Memory B cell (primary cell): ENCODE measurements at places on chromosomes 11 and 22.

GRCh38 chr22:41248314-41248713, 7.6 kb upstream of the CHADL start:
- no peak for DNase-seq

DNA sequence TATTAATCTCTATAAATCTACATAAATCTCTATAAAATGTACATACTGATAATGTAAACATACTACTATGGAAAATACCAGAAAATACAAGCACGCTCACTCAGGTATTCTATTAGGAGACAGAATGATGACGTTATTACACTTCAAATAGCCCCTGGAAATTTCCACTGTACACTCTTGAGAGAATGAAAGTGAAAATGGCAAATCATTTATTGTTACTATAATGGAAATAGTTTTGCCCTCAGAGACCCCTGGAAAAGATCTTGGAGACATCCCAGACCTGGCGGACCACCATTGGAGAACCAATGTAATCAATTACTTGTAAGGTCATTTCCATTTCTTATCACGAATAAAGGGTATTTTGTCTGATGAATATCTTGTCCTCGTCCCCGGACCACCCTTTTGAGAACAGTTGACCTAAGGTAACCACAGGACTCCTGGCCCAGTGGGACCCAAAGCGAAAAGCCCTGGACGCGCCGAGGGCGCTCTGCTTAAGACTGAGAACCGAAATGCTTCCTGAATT, 509 bp upstream of the PRRG4 start:
- no peak for DNase-seq

DNA sequence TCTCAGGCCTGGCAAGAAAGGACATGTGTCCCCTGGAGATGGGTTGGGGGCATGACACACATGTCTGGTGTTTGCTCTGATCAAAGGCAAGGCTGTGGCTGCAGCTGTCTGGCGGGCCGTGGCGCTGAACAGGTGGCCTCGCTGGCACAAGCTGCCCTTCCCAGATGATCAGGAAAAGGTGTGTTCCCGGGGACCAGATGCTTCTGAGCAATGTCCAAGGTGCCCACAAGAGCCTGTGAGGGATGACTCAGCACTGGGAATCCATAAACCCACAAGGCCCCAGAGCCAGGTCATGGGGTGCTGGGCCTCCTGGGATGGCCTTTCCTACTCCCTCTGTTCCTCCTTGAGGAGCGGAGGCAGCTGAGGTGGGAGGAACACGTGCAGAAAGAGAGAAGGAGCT, 9.7 kb upstream of the LRP5 start:
- no peak for DNase-seq

DNA sequence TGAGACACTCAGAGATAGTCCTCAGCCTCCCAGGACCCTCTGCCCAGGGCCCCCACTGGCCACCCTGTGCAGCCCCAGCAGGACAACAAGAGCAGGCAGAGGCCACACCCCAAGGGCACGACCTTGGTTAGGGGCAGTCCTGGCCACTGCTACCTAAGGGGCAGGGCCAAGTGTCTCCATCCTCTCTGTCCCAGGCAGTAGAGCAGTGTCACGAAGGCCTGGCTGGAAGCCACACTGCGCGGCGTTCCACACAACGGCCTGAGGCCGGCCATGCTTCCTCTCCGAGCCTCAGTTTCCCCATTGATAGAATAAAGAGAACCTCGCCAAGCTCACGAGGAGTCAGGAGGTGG, 1074.3 kb downstream of the BRD1 start:
- DNase-seq: no peak

GRCh38 chr11:61682093-61682732, 2.0 kb downstream of the DAGLA start:
- DNase-seq: no peak

- DNase-seq: no peak
Observed at GRCh38 chr22:28187612-28188011, 268.6 kb upstream of the PITPNB start.

DNA sequence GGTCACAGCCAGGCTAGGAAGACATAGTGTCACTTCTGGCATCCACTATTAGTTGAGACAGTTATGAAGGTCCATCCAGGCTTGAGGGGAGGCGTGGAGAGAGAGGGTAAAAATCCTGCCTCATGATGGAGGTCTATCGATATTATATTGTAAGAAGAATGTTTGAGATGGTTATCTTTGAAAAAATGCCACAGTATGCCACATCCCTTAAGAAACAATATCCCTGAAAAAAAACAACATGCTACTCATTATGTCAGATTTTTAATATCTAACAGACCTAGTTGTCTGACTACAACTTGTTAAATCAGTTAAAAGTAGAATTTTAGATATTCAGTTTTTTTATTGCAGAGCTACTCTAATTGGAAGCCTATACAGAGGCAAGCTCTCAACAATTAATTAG, 121.7 kb upstream of the SLC5A12 start:
- DNase-seq: no peak

GRCh38 chr11:109298865-109299264, 123.1 kb upstream of the C11orf87 start:
- DNase-seq: no peak

DNA sequence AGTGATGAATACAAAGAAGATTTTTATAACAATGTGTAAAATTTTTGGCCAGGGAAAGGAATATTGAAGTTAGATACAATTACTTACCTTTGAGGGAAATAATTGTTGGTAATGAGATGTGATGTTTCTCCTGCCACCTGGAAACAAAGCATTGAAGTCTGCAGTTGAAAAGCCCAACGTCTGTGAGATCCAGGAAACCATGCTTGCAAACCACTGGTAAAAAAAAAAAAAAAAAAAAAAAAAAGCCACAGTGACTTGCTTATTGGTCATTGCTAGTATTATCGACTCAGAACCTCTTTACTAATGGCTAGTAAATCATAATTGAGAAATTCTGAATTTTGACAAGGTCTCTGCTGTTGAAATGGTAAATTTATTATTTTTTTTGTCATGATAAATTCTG, 5.3 kb downstream of the BIRC3 start:
- DNase-seq: no peak
